ENCODE measurements at places on chromosomes 7 and 10.

- DNase-seq = no peak
Measured at GRCh38 chr7:80725181-80725611, 86.8 kb downstream of the CD36 start.

- no peak for DNase-seq
Measured at GRCh38 chr10:115996031-115996430, 277.0 kb downstream of the GFRA1 start.

DNA sequence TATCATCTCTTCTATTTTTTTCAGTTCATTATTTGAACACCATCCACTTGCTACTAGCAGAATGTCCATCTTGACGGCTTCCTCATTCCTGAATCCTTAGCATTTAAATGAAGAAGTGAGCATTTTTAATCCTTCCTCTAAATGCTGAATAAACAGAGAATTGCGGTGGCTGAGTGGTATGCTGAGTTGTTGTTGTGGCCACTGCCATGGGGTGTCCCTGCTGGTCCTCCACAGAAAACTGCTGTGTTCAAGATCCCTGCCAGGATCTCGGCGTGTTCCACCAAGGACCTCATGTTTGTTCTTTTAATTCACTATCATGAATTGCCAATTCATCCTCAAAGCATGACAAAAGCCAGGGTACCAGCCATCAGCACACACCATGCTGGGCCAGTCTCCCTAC is 48.9 kb upstream of the HABP2 start:
- peak; percentile 70 for DNase-seq

GRCh38 chr10:121362026-121362425 is 236.2 kb downstream of the FGFR2 start:
- no peak for DNase-seq

DNA sequence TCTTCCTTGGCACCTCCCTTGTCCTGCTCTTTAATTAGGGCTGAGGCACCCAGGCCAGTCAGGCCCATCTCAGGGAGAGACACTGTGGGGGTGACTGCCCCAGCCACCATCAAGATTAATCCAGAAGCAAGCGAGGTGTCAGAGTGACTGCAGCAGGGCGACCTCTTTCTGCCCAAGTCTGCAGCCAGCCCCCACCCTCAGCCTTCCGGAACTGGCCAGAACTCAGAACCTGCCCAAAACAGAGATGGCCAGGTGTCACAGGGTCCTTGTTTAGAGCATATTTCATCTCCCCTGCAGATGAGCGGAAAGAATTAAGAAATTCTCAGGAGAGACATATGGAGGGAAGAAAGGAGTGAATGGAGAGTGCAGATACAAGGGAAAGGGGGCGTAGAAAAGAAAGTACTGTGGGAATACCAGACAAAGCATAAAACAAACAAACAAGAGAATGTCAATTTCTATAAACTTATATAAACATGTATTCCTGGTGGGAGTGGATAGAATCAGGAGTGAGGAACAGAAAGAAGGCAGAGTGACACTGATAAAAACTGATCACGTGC is 188.8 kb upstream of the NRP1 start:
- DNase-seq = no peak

GRCh38 chr7:67105377-67105776 is 108.7 kb downstream of the TYW1 start:
- peak; percentile 34 for DNase-seq

- DNase-seq = no peak
Measured at GRCh38 chr10:108404155-108404554, 1239.6 kb upstream of the SORCS1 start.

DNA sequence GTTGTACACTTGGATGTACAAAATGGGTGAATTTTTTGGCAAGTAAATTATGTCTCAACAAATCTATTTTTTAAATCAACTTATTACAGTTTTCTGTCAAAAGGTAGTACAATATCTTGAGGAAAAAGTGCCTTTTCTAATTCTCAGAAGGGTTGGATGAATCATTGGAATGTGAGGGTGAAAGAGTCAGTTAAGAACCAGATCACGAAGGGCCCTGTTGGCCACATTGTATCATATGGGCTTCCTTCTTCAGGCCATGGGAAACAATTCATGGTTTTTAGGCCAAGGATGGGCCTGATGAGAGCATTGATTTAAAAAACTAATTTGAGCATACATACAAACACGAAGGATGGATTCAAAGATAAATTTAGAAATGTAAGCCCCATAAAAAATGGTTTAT is 503.7 kb downstream of the TNS3 start:
- DNase-seq = no peak

- DNase-seq = no peak
Measured at GRCh38 chr7:133573554-133574265, 320.8 kb downstream of the EXOC4 start.

DNA sequence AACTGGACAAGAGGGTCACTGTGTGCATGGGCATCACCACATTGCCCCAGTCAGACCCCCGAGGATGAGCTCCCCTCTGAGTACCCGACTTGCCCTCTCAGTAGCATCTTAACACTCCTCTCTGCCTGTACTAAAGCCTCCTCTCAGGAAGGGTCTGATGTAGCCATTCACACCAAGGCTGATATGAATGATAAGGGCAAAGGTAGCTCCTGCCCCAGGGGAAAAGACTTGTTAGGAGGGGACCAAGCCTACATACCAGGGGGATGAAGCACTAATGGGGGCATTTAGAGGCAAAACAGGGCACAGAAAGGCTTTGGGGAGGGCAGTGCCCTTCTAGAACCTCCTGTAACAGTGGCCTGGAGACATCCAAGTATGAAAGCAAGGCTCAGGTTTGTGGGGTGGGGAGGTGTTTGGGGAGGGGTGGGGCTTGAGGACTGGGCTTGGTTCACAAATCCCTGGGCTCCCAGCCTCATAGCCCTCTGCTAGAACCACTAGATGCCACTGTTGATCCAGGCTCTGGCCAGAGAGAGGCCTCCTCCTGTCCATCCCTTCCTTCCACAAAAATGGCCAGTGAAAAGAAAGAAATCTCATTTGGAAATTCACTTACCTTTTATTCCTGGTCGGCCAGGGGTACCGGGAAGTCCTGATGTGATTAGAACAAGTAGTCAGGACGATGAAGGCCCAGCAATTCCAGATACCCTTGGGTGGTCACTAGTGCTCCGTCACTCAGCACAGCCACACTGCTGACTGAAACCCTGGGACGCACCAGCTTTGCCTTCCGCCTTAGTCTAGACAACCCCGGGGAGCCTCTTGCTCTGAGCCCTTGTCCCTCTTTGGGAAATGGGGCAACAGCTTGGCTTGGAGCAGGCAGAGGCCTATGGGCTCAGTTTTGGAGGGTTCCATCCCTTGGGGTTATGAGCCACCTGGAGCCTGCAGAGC is 40.3 kb downstream of the COL17A1 start:
- peak; percentile 47 for DNase-seq

DNA sequence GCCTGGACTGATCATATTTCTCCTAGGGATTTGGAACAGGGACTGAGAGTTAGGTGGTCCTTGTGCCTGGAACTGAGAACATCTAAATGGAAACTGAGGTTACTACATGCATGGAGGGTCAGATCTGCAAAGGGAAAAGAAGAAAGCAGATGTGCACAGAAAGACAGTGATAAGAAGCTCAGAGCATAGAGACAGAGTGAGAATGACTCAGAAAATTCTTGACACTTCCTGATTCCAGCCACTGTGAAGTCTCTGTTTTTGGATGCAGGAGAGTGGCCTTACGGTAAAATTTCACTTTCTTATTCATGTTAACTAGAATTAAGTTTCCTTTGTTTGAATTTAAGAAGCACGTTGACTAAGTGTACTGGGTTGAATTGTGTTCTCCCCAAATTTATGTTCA is 241.7 kb downstream of the TMEM26 start:
- peak; percentile 7 for DNase-seq
